Psoas muscle (tissue), 8 donors: ENCODE measurements at places on chromosomes 4 and X.

GRCh38 chrX:13864264-13864663 lies 47.4 kb upstream of the GPM6B start:
- H3K4me1 ChIP-seq: no peaks in the 10 kb centered on the region
- no peak overlapping the region for H3K27ac ChIP-seq
- H3K36me3 ChIP-seq: no peaks in the 10 kb centered on the region
- no peaks in the 10 kb centered on the region for H3K27me3 ChIP-seq
- no peak for DNase-seq

DNA sequence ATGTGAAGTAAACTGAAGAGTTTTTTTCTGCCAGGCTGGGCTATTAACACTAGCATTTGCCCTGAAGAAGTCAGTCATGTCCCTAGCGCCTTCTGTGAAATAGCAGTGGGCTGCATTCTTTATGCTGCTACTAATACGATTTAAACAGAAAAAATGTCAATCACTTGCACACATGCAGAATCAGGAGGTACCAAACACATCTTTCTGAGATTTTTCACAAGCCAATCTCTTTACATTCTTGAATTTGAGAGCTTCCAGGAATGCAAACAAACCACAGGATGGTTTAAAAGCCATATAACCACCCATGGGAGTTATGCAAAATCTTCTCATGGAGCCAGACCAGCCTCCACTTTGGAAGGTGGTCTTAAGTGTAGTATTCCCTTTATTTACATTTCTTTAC lies 220.1 kb downstream of the IQCM start:
- no peaks in the 10 kb centered on the region for H3K36me3 ChIP-seq
- no peaks in the 10 kb centered on the region for H3K27me3 ChIP-seq

DNA sequence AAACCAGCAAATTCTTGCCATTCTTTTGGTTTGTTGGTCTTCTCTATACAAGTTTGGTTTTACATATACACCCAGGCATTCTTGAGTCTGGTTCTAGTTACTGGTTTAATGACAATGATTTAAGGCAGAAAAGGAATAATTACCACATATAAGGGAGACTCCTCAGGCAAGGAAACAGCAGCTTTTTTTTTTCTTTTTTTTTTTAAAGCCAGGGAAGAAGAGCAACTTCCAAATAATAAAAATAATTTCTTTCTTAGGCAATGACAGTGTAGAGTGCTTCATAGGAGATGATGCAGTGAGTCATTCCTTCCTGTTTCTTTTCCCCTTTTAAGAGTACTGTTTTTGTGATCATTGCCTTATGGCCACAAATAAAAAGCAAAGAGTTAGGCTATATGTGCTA lies 289.7 kb downstream of the DKK2 start:
- DNase-seq: no peak
- H3K27me3 ChIP-seq: no peaks in the 10 kb centered on the region
- no peak overlapping the region for H3K4me3 ChIP-seq
- no peaks in the 10 kb centered on the region for H3K4me1 ChIP-seq
- no peaks in the 10 kb centered on the region for H3K36me3 ChIP-seq
- H3K27ac ChIP-seq: no peak overlapping the region

DNA sequence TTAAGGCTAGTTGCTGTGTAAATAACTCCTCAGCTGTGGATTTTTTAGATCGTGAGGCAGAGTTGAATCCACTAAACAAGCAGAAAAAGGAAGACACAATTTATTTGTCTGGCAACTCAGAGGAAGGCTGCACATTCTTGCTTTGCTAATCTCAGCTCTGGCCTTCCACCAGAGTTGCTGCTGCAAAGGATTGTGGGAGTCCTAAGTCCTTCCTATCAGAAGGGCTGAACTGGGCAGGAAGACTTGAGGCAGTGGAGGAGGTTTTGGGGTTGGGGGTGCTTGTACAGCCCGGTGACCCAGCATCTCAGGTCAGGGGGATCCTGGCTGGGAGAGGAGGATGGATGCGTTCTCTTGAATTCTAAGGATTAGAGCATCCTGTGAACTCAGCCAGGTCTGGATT lies 11.0 kb upstream of the VSIG1 start:
- H3K4me1 ChIP-seq: no peaks in the 10 kb centered on the region
- H3K4me3 ChIP-seq: no peak overlapping the region
- H3K27me3 ChIP-seq: no peaks in the 10 kb centered on the region
- no peak overlapping the region for H3K27ac ChIP-seq

DNA sequence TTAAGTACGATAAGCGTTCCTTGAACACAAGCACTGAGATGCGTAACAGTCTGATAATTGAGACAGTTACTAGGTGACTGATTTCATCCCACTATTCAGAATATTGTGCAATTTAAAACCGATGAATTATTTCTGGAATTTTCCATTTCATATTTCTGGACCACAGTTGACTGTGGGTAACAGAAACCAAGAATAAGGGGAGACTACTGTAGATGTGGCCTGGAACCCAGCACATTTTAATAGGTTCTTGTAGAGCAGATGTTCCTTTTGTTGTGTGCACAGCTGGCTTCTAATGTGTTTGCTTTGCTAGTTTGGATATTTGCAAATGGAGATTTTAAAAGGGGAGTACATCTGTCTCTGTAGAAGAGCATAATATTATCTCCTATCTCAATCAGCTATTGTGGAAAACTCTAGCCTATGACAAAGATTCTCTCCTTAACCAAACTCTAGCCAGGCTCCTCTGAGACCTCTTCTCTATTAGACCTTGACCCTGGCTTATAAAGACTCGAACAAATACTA lies 16.4 kb downstream of the NAAA start:
- no peaks in the 10 kb centered on the region for H3K27me3 ChIP-seq
- H3K4me3 ChIP-seq: no peak overlapping the region
- no peaks in the 10 kb centered on the region for H3K4me1 ChIP-seq
- no peak overlapping the region for H3K27ac ChIP-seq
- no peak for DNase-seq
- peaks cover 82% of the 10 kb centered on the region for H3K36me3 ChIP-seq

DNA sequence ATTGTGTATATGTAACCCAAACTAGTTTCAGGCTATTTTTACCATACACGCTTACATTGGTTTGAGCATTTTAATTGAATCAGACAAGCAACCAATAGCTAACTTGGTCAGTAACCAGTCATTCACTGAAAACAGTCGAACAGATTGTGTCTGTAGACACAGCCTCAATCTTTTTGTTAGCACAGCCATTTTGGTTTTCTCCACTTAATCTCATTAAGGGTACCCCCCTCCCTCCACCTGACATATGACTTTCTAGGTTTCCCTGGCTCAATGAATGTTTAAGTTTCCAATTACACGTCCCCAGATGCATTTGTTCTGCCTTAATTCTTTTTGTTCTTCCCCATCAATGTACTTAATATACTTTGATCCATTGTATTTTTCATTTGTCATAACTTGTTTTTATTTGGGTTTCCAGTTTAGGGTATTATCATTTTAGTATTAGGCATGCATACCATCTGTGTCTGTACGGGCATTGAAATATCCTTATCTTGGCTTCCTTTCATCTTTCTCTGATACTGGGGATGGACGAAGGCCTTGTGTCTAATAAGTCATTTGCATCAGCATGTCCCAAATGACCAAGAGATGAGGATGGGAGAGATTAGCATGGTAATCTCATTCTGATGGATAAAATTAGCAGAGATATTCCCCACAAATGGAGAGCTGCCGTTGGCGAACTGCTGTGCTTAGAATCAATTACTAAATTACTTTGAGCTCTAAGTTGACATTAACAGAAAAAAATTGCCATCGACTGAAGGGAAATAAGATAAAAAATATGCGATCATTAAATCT lies 35.9 kb upstream of the PHOX2B start:
- no peaks in the 10 kb centered on the region for H3K4me1 ChIP-seq
- H3K27ac ChIP-seq: no peak overlapping the region
- no peaks in the 10 kb centered on the region for H3K36me3 ChIP-seq

- no peak for DNase-seq
- H3K4me3 ChIP-seq: no peak overlapping the region
- H3K27ac ChIP-seq: no peak overlapping the region
- H3K27me3 ChIP-seq: no peaks in the 10 kb centered on the region
These were observed 45.6 kb upstream of the BOD1L1 start for GRCh38 chr4:13673167-13673566.

DNA sequence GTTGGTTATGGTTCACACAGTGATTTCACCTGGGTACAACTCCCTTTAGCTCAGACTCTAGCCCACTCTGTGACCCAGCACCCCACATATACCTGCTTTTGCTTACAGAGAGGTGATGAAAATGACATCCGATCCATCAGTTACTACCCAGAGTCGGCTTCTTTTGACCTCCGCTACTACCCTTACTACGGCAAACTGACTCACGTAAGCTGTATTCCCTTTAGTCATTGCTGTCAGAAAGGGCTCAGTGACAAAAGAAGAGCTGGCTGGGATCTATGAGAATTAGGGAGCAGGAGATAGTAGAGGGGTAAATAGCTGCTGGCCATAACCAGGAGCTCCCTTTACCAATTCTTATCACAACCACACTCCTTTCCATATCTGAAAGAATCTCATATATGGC lies 16.7 kb downstream of the ATP1B4 start:
- H3K27ac ChIP-seq: no peak overlapping the region
- no peak for DNase-seq
- H3K36me3 ChIP-seq: no peaks in the 10 kb centered on the region
- peaks cover 11% of the 10 kb centered on the region for H3K4me1 ChIP-seq
- H3K4me3 ChIP-seq: no peak overlapping the region
- H3K27me3 ChIP-seq: no peaks in the 10 kb centered on the region

- no peak overlapping the region for H3K4me3 ChIP-seq
- H3K4me1 ChIP-seq: no peaks in the 10 kb centered on the region
- H3K36me3 ChIP-seq: no peaks in the 10 kb centered on the region
- H3K27ac ChIP-seq: no peak overlapping the region
These were observed 56.7 kb downstream of the ANK2 start for GRCh38 chr4:113106108-113106507.

DNA sequence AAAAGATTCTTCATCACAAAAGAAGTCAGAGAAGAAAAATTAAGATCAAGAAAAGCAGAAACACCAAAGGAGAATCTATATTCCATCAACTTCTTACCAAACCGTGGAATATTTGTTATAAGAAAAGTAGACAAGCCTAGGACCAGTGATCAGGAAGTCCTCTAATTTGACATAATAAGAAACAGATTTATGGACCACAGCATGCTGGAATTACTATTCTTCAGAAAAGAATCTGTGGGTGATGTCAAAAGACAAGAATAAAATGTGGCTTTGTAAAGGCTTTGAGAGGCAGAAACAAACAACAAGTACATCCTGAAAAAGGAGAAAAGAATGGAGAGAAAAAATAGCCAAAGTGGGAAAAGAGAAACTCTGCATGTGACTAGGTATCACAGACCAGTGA lies 123.3 kb downstream of the SLC10A7 start:
- H3K4me3 ChIP-seq: no peak overlapping the region
- H3K27ac ChIP-seq: no peak overlapping the region
- no peaks in the 10 kb centered on the region for H3K4me1 ChIP-seq
- H3K36me3 ChIP-seq: no peaks in the 10 kb centered on the region
- H3K27me3 ChIP-seq: no peaks in the 10 kb centered on the region

GRCh38 chr4:65391382-65391781 lies 278.9 kb downstream of the EPHA5 start:
- H3K27ac ChIP-seq: no peak overlapping the region
- no peaks in the 10 kb centered on the region for H3K4me1 ChIP-seq
- DNase-seq: no peak
- no peaks in the 10 kb centered on the region for H3K36me3 ChIP-seq

- H3K36me3 ChIP-seq: no peaks in the 10 kb centered on the region
- H3K27ac ChIP-seq: peak overlapping the region; percentile 60
These were observed 15.0 kb upstream of the STS start for GRCh38 chrX:7132335-7133049.

DNA sequence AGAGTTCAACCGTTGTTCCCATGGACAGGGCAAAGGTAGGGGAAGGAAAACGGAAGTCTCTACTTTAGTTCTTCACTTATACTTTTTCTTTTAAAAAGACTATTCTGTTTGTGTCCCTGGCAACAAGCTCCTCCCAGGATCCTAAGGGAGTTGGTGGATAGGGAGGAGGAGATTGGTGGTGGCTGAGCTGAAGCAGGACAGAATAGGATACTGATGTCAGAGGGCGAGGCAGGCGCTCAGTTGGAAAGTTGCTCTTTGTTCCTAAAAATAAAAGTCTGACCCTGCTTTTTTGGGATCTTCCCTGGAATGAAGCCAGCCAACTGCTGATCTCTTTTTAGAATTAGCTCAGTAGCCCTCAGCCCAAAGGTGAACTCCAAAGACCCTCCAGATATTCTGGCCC lies 104.7 kb downstream of the MGST2 start:
- DNase-seq: peak; percentile 56
- no peak overlapping the region for H3K4me3 ChIP-seq
- no peaks in the 10 kb centered on the region for H3K27me3 ChIP-seq
- peaks cover 33% of the 10 kb centered on the region for H3K4me1 ChIP-seq
